Amniotic stem cell (primary cell): ENCODE measurements at places on chromosomes 1 and 21.

GRCh38 chr21:38848187-38848609 is 42.5 kb downstream of the ETS2 start:
- DNase-seq, result no peak

DNA sequence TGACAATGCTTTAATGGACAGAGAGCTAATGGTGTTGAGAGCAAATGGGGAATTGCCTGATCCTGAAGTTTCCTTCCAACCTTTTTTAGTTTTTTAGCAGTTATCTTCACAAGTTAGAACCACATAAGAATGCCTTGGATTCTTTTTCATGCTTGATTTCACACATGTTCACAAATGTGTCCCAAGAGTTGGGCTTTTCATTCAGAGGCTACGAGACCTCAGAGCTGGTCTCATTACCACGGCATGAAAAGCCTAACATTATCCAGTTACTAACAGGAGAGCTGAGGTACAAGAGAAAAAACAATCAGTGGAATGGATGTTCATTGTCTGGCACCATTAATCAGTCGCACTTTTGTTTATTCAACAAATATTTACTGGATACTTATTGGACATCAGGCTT is 340.6 kb downstream of the ZNF326 start:
- no peak for DNase-seq

DNA sequence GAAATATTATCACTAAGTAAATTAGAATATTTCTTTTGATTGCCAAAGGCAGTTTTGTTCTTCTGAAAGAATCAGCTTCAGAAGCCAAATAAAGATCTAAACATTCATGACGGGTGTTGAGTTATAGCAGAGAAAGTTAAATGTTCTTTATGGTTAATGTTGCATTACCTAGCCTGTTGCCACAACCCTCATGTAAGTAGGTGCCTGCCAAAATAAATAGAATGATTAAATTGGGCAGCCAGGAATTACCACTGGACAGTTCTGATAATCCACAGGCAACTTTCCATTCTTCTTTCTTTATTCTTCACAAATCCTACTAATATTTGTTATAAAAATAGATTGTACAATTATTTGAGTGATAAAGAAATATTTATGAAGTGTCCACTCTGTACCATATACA is 217.9 kb upstream of the NRIP1 start:
- no peak for DNase-seq

- DNase-seq, result no peak
Observed at GRCh38 chr1:179448437-179449149, 82.8 kb downstream of the AXDND1 start.

- DNase-seq, result no peak
Observed at GRCh38 chr21:22191581-22191980, 1193.4 kb downstream of the NCAM2 start.

GRCh38 chr1:234666761-234667160 is 56.8 kb upstream of the IRF2BP2 start:
- no peak for DNase-seq

- no peak for DNase-seq
Observed at GRCh38 chr1:21857142-21857839, 45.2 kb downstream of the LDLRAD2 start.

GRCh38 chr1:243483071-243483771 is 227.4 kb downstream of the SDCCAG8 start:
- no peak for DNase-seq

DNA sequence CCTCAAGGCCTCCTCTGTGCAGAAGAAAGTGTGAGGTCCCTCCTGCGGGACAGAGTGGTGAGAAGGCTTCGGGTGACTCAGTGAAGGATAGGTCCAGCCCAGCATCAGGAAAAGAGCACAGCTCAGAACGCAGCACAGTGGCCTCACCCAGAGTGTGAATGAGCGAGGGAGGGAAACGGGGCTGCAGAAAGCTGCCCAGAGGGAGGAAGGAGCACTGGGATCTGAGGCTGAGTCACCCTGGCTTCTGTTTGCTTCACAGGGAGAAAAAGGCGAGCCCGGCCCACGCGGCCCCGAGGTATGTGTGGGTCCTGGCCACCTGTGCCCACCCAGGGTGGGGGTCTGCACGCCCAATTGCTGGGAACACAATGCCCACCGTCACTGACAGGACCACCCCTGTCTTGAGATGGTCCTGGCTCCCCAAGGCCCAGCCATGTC is 24.3 kb downstream of the COL6A2 start:
- DNase-seq, result no peak
